ENCODE measurements at places on chromosomes 5 and 9.

DNA sequence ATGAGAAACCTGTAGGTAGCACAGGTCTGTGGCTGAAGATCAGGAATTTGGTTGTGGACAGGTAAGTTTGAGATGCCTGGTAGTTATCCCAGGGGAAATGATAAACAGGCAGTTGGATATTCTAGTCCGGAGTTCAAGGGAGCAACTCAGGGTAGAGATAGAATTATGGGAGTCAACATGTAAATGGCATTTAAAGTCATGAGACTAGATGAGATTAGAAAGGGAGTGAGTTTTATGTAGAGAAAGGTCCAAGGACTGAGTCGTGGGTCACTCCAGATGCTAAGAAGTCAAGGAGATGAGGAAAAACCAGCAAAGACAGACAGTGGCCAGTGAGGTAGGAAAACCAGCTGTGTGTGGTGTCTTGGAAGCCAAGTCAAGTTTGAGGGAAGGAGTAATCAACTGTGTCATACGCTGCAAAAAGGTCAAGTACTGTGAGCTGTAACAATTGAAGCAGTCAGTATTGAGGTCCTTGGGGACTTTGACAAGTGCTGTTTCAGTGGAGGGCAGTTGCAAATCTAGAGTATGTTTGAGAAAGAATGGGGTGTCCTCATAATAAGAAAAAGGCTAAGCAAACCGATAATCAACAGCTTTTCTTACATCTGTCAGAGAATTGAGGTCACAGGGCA is 18.2 kb downstream of the GNPDA1 start:
- no peak for DNase-seq

DNA sequence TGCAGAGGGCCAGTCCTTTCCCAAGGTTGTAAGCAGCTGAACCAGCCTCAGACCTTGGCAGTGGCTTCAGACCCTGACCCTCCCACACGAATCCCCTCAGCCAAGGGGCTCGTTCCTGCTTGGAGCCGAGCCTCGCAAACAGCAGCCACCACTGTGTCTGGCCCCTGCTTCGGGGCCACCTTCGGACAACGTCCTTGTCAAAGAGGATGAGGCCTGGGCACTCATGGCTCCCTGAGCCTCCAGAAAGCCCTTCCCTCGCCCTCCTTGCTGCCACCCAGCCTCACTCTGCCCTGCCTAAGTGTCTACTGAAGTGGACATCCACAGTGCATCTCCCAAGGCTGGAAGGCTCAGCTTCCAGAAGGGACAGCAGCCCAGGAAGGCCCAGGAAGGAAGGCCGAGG is 161.7 kb downstream of the OLFM1 start:
- no peak for DNase-seq

GRCh38 chr5:145915970-145916638 is 20.3 kb upstream of the SH3RF2 start:
- DNase-seq, result no peak

DNA sequence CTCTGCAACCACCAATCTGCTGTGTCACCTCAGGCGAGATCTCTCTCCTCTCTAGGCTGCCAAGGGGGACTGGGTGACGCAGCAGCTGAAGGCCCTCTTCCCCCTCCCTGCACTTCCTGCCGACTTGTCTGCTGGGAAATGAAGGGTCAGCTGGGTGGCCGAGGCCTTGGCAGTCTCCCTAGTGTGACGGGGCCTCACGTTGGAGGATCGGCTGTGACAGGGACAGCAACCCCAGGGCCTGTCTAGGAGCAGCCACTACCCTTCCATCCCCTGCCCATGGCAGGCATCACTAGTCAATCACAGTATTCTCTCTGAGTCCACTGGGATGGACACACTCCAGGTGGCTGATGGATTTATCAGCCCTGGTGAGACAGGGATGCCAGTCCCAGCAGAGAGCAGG is 107.3 kb upstream of the SARDH start:
- no peak for DNase-seq

DNA sequence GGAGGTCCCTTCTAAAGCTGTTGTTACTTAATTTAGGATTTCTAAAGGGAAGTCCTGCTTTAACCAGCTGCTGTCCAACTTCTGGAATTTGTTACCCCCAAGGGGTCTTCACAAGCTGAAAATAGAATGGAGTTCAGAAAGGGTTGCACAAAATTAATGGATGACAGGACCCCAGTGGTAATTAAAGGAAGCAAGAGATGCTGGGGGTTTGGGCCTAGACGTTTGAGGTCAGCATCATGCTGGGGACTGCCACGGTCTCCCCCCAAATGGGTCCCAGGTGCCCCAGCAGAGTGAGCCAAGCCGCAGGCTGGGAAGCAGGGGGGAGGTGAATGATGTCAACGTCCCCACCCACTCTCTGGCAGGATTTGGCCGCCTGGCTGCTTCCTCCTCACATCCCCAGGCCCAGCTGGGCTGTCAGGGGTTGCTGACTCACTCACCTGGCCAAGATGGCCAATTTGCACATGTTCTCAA is 97.5 kb upstream of the ARAP3 start:
- DNase-seq, result no peak

GRCh38 chr9:131296460-131296859 is 6.9 kb downstream of the PLPP7 start:
- no peak for DNase-seq
